ENCODE measurements at places on chromosomes 2 and 18.

DNA sequence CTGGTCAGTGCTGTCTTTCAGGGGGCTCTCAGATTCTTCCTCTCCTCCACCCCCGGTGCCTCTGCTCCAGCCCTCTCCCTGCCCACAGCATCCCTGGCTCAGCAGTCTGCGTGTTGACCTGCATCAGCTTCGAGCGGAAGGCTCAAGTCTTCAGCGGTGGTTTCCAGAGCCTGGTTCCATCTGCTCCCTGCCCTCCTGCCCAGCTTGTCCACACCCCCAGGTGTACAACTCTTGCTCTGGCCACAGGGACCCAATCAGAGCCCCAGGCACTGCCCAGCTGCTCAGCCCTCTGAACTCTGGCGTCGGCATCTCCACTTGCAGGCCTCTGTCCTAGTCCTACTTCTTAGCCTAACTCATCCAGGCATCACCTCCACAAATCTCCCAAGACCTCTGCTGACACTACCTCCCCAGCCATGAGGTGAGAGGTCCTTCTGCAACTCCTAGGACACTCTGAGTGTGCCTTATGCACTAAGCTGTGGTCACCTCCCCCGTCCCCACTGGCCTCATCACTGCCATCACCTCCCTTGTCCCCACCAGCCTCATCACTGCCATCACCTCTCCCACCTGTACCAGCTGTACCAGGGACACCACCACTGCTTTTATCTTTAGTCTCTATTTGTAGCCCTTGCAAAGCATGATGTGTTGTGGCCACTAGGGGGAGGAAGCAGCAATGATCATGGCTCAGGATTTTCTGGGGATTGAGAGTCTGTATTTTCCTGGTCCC lies 60.9 kb downstream of the EDAR start:
- peak; percentile 64 for DNase-seq

- DNase-seq = no peak
These were observed 38.3 kb downstream of the ST3GAL5 start for GRCh38 chr2:85850451-85850850.

DNA sequence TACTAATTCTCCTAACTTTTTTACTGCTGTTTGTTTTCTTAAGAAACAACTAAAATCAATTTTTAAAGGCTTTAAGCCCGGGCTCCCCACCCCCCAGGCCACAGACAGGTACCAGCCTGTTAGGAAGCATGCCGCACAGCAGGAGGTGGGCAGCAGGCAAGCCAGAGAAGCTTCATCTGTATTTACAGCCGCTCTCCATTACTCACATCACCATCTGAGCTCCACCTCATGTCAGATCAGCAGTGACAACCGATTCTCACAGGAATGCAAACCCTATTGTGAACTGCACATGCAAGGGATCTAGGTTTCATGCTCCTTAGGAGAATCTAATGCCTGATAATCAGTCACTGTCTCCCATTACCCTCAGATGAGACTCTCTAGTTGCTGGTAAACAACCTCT lies 517.0 kb downstream of the NRXN1 start:
- no peak for DNase-seq

GRCh38 chr2:68663371-68664156 lies 20.2 kb downstream of the PROKR1 start:
- peak; percentile 49 for DNase-seq

- no peak for DNase-seq
These were observed 26.6 kb upstream of the DLX1 start for GRCh38 chr2:172058660-172059059.

DNA sequence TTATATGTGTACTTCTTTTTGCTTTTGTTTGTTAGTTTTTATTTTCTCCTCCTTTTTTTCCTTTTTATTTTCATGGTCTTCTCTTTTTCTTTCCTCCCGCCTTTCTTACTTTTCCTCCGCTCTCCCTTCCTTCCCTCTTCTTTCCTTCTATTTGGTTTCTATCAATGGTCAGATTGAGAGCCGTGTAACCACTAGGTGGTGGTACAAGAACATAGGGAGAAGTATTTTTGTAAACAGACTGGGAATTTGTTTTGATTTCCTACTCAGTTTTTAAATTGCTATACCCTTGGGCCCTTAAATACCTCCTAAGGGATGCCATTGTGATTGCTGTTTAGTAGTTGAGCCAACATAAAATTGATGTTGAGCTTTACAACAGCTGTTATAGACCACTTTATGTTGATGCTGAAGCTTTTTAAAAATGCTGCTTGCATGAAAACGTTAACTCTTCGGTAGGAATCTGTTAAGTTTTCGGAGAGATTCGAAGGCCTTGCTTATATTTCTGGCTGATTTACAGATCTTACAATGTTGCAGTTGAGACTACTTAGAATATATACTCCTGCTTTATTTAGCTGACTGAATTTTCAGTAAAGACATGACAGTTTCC lies 124.2 kb downstream of the UBE2E3 start:
- DNase-seq = no peak

DNA sequence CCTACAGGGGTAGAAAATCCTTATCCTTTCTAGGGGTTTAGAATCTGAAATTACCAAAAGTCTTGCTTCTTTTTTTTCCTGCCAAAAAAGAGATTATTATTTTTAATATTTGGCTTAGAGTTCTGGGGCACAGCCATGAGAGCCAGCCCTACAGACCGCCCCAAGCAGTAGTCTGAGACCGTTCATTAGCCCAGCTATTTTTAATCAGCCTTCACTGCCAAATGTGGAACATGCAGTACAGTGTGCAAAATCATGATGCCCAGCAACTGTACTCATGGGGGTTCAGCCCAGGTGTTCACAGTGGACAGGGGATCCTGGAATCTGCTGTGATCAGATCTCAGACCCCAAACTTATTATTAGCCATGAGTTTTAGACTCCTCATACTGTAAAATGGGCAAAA lies 60.4 kb downstream of the GRB14 start:
- no peak for DNase-seq

DNA sequence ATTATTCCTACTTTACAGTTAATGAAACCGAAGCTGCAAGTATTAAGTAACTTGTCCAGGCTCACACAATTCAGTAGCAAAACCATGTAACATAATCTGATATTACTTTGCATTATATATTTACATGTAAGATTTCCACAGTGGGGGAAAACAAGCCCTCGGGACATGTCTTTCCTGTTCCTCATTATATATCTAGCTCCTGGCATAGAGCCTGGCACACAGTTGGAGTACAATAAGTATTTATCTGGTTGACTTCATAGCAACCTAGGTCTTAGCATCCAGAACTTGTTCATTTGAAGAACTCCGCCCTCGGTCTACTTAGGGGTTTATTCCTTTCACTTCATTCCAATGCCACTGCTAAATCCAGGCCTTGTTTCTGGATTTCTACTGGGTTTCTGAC lies 1.6 kb upstream of the RBM45 start:
- no peak for DNase-seq

GRCh38 chr2:37323781-37324535 lies 675 bp downstream of the PRKD3 start:
- peak; percentile 63 for DNase-seq
